ENCODE measurements at places on chromosomes 3 and 15. TPM values are rescaled to one million over a fixed set of nuclear protein-coding genes. Genes with fewer than 3 reads are reported as not detected.

DNA sequence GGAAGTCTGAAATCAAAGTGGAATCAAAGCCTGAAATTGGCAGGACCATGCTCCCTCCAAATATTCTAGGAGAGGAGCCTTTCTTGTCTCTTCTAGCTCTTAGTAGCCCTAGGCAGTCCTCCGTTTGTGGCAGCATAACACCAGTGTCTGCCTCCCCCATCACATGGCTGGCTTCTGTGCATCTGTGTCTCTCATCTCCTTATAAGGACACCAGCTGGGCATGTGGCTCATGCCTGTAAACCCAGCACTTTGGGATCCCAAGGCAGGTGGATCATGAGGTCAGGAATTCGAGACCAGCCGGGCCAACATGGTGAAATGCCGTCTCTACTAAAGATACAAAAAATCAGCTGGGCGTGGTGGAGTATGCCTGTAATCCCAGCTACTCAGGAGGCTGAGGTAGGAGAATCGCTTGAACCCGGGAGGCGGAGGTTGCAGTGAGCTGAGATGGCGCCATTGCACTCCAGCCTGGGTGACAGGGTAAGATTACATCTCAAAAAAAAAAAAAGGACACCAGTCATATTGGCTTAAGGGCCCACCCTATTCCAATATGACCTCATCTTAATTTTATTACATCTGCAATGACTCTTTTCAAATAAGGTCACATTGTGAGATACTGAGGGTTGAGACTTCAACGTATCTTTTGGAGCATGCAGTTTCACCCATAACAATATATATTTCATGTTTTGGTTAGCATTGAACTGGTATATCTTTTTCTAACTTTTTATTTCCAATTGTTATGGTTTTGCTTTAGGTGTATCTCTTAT is 148.0 kb upstream of the TPM1 start:
- no peaks in the 10 kb centered on the region for H3K36me3 ChIP-seq
- peak overlapping the region; percentile 53 for H3K27ac ChIP-seq
- peaks cover 2% of the 10 kb centered on the region for H3K27me3 ChIP-seq
- peaks cover 28% of the 10 kb centered on the region for H3K4me1 ChIP-seq
- DNase-seq = peak; percentile 53

- H3K36me3 ChIP-seq = peaks cover 3% of the 10 kb centered on the region
- H3K4me1 ChIP-seq = no peaks in the 10 kb centered on the region
- no peaks in the 10 kb centered on the region for H3K27me3 ChIP-seq
- no peak overlapping the region for H3K4me3 ChIP-seq
- DNase-seq = no peak
Observed at GRCh38 chr3:124424396-124424795, 305.9 kb upstream of the UMPS start.

- no peaks in the 10 kb centered on the region for H3K36me3 ChIP-seq
- DNase-seq = no peak
- no peak overlapping the region for H3K4me3 ChIP-seq
- H3K27me3 ChIP-seq = no peaks in the 10 kb centered on the region
- H3K27ac ChIP-seq = no peak overlapping the region
Observed at GRCh38 chr3:173013219-173013832, 127.7 kb downstream of the SPATA16 start.

The REC114 gene
- not detected for total RNA-seq

The HIGD2B gene
- not detected for total RNA-seq

GRCh38 chr15:81332326-81332725 is 8.4 kb upstream of the STARD5 start:
- H3K4me3 ChIP-seq = no peak overlapping the region
- H3K36me3 ChIP-seq = no peaks in the 10 kb centered on the region
- peaks cover 7% of the 10 kb centered on the region for H3K4me1 ChIP-seq
- no peak for DNase-seq
- no peak overlapping the region for H3K27ac ChIP-seq

The ROPN1 gene
- not detected for total RNA-seq

DNA sequence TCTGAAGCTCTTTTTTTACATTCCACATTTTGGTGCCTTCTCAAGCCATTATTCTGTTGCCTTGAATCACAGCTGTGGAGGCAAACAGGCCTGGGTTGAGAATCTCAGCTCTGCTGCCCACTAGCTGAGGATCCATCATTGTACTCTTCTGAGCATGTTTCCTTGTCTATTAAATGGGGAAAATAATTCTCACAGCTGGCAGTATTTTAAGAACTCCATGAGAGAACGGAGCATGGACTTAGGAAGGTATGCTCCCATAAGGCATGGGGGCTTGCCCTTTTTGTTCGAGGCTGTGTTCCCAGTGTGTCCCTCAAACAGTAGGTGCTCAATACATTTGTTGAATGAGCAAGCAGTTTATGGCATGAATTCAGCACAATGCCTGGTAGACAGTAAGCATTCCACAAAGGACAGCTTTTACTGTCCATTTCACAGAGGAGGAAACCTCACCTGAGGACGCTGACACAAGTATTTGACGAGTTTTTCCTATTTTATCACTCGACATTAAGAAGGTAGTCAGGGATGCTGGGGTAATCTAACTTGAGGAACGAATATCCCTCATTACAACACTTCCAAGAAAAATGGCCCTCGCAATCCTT is 2.1 kb upstream of the PTPRG start:
- H3K36me3 ChIP-seq = no peaks in the 10 kb centered on the region
- DNase-seq = peak; percentile 49
- no peak overlapping the region for H3K4me3 ChIP-seq
- H3K27ac ChIP-seq = peak overlapping the region; percentile 99
- H3K4me1 ChIP-seq = peaks cover 18% of the 10 kb centered on the region

- H3K4me3 ChIP-seq = no peak overlapping the region
- peaks cover 6% of the 10 kb centered on the region for H3K36me3 ChIP-seq
- H3K4me1 ChIP-seq = no peaks in the 10 kb centered on the region
- no peak overlapping the region for H3K27ac ChIP-seq
Observed at GRCh38 chr15:83163032-83163431, 44.6 kb downstream of the HDGFL3 start.

- H3K4me3 ChIP-seq = no peak overlapping the region
- H3K4me1 ChIP-seq = peaks cover 25% of the 10 kb centered on the region
- peak; percentile 15 for DNase-seq
- H3K27me3 ChIP-seq = no peaks in the 10 kb centered on the region
- no peak overlapping the region for H3K27ac ChIP-seq
Observed at GRCh38 chr3:50490424-50490823, 13.0 kb downstream of the CACNA2D2 start.

DNA sequence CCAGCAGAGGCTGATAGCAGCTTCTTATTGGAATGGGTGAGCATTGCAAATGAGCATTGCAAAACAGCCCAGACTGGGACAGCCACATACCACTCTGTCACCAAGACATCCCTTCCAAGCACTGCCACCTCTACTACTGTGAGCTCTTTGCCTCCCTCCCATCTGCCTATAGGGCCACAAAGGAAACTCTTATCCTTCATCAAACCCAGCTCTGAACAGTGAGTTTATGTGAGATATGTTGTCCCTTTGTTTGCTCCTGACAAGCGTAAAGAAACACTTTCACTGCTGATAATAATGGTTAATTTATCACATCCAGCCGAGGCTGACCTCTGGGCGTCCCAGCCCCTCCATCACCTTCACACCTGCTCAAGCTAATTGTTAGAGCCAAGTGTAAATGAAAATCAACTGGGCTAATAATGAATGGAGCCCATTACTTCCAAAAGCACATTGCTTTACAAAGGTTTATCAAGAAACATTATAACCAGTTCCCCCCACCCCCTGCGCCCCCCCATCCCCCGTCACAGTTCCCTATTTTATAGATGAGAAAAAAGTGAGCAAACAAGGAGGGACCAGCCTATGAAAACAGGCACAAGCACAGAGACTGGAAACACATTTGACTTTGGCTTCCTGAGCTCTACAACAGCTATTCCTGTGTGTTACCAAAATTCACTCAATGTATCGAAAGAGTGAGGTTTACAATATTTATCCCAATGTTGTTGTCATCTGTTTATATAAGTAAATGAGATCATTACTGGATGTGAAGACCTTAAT is 146.3 kb downstream of the ANXA2 start:
- no peak overlapping the region for H3K27ac ChIP-seq
- no peak for DNase-seq
- H3K4me3 ChIP-seq = no peak overlapping the region
- no peaks in the 10 kb centered on the region for H3K4me1 ChIP-seq
- H3K27me3 ChIP-seq = no peaks in the 10 kb centered on the region

DNA sequence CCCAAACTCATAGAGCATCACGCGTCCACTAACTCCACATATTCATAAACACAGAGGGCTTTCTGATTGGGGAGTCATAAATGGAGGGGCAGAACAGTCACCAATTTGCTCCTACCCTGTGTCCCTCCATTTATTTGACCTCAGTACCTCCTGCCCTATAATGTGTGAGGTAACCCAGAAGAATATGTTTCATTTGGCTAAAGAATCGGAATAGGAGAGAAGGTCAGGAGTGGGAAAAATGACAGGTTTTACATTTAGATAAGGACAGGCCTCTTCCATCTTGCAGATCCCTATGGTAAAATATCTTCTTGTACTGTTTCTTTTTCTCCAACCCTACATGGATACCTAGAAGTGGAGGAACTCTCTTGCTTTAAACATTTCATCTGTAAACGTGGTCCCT is 578.0 kb downstream of the TUSC7 start:
- H3K27me3 ChIP-seq = no peaks in the 10 kb centered on the region
- no peak overlapping the region for H3K4me3 ChIP-seq
- no peaks in the 10 kb centered on the region for H3K36me3 ChIP-seq
- DNase-seq = no peak
- no peak overlapping the region for H3K27ac ChIP-seq

DNA sequence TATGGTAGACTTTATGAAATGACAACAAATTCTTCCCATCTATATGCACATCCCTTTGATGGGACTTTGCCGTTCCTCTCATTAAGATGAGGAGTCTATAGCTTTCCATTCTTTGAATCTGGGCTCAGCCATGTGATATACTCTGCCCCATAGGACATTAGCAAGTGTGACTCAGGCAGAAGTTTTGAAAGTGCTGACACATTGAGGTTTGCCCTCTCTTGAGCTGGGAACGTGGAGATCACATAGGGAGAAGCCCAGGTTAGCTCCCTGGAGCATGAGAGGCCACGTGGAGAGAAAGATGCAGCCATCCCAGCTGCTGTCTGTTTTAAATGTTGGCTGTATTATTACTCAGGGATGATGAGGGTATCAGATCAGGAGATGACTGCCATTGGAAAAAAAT is 67.7 kb upstream of the OXTR start:
- H3K4me3 ChIP-seq = no peak overlapping the region
- peaks cover 9% of the 10 kb centered on the region for H3K4me1 ChIP-seq
- DNase-seq = no peak

The ADAMTSL3 gene
- 42.8 TPM for total RNA-seq

GRCh38 chr3:45785605-45786150 is 10.7 kb downstream of the SLC6A20 start:
- peaks cover 6% of the 10 kb centered on the region for H3K27me3 ChIP-seq
- no peak for DNase-seq
- no peak overlapping the region for H3K4me3 ChIP-seq
- no peaks in the 10 kb centered on the region for H3K4me1 ChIP-seq
- H3K36me3 ChIP-seq = no peaks in the 10 kb centered on the region
- H3K27ac ChIP-seq = no peak overlapping the region

GRCh38 chr3:33181229-33181628 is 37.4 kb downstream of the SUSD5 start:
- H3K36me3 ChIP-seq = no peaks in the 10 kb centered on the region
- no peaks in the 10 kb centered on the region for H3K27me3 ChIP-seq
- H3K4me1 ChIP-seq = no peaks in the 10 kb centered on the region
- no peak for DNase-seq

DNA sequence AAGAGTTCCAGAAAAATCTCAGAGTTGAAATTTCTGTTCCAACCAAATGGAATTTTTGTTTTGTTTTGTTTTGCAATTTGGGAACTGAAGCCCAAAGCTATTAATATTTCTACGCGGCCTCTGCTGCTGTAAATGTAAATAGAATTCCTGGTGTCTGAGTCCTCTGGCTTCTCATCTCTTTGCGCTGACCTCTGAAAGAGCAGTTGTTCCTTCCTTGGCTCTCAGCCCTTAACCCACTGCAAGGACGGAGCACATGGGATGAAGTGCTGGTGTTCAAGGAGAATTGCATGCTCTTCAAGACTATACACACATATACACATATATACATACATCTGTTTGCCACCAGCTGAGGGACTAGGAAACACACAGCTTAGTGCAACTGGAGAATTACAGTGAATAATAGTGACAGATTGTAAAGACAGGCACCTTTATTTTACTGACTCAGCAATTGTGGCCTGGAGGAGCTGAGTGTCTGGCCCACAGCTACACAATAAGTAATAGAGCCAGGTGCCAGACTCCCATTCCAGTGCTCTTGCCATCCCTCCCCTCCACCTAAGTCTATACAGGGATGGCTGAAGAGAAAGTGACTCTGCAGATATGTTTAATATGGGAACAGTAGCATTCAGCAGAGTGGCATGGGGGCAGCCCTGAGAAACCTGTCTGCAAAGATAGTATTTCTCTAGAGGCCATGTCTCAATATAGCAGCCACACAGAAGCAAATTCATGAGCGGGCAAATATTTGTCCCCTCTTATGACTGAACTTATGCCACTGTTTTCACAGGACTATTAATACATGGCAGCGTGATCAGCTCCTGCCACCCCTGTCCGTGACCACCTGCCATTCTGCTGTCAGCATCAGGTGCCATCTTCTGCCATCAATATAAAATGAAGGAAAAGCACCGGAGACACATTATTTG is 42.3 kb downstream of the NEK10 start:
- no peaks in the 10 kb centered on the region for H3K27me3 ChIP-seq
- no peak overlapping the region for H3K4me3 ChIP-seq
- no peaks in the 10 kb centered on the region for H3K36me3 ChIP-seq

- H3K27me3 ChIP-seq = no peaks in the 10 kb centered on the region
- peaks cover 3% of the 10 kb centered on the region for H3K4me1 ChIP-seq
- H3K4me3 ChIP-seq = no peak overlapping the region
- no peak for DNase-seq
Observed at GRCh38 chr3:133489466-133490085, 83.9 kb upstream of the CDV3 start.

GRCh38 chr3:9124730-9125129 is 124.7 kb downstream of the SRGAP3 start:
- peaks cover 11% of the 10 kb centered on the region for H3K36me3 ChIP-seq
- DNase-seq = no peak
- peaks cover 20% of the 10 kb centered on the region for H3K4me1 ChIP-seq
- H3K27me3 ChIP-seq = no peaks in the 10 kb centered on the region
- no peak overlapping the region for H3K27ac ChIP-seq
- no peak overlapping the region for H3K4me3 ChIP-seq

- peaks cover 11% of the 10 kb centered on the region for H3K4me1 ChIP-seq
- H3K36me3 ChIP-seq = no peaks in the 10 kb centered on the region
- H3K4me3 ChIP-seq = no peak overlapping the region
Observed at GRCh38 chr3:129031476-129032215, 28.9 kb upstream of the GP9 start.

GRCh38 chr3:33131331-33132018 is 17.7 kb downstream of the CRTAP start:
- H3K36me3 ChIP-seq = peaks cover 48% of the 10 kb centered on the region
- H3K4me1 ChIP-seq = no peaks in the 10 kb centered on the region
- no peaks in the 10 kb centered on the region for H3K27me3 ChIP-seq
- peak; percentile 67 for DNase-seq
- no peak overlapping the region for H3K27ac ChIP-seq

The COLQ gene
- total RNA-seq = 15.9 TPM

The TMEM202 gene
- total RNA-seq = not detected

GRCh38 chr3:385151-385550 is 188.6 kb downstream of the CHL1 start:
- no peaks in the 10 kb centered on the region for H3K4me1 ChIP-seq
- no peaks in the 10 kb centered on the region for H3K27me3 ChIP-seq
- DNase-seq = peak; percentile 32

The CACNA2D3 gene
- total RNA-seq = 1.4 TPM

GRCh38 chr3:112372396-112372795 is 39.4 kb downstream of the CD200 start:
- H3K36me3 ChIP-seq = no peaks in the 10 kb centered on the region
- H3K27me3 ChIP-seq = no peaks in the 10 kb centered on the region
- H3K27ac ChIP-seq = no peak overlapping the region
- H3K4me1 ChIP-seq = no peaks in the 10 kb centered on the region
- no peak for DNase-seq

Measured in muscle of leg (tissue), 16 donors.